WTC11 (cell line): ENCODE measurements at places on chromosomes 5 and 9.

GRCh38 chr5:118156181-118156580, 832.2 kb downstream of the DTWD2 start:
- DNase-seq: no peak

DNA sequence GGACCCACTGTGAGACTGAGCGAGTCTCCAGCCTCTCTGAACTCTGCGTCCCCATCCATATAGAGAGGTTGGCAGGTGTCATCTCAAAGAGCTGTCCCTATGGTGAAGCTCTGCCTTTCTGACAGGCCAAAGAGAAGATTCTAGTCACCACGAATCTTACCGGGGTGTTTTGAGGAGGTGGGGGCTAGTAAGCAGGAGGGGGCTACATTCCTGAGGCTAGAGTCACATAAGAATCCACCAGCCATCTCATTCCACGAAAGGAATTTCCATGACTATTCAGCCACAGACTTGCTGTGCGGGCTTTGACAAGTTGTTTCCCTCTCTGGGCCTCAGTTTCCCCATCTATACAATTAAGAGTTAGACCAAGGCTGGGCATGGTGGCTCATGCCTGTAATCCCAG, 16.3 kb downstream of the PDGFRB start:
- DNase-seq: no peak

DNA sequence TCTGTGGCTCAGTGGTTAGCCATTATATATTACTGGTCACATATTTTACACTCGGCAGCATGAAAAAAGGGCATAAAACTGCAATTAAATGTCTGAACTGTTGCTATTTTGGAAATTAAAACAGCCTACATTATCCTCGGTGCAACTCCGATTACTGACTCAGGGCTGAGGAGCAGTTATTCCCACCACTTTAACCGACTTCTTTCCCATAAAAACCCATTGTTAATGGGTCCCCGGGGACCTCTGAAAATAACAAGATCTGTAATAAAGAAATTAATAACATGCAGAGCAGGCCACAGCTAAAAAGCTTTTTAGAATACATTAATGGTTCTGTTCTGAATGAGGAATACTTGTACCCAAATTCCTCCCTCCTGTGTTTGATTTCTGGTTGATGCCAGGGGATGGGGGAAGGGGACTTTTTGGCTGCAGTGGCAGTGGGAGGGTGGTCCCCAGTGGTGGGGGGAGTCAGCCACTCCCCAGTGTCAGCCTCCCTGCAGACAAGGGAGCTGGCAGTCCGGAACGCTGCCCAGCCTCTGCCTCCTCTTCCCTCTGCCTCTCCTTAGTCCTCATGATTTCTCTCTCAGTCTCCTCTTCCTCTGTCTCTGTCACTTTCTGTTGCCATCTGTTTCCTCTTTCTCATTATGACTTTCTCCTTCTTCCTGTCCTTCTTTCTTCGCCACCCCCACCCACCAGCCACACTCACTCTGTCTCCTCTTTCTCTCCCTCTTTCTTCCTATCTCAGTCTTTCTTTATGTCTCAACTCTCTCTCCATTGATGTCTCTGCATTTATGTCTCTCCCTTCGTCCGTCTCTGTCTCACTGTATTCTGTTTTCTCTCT, 59.0 kb upstream of the ZBTB43 start:
- DNase-seq: no peak

DNA sequence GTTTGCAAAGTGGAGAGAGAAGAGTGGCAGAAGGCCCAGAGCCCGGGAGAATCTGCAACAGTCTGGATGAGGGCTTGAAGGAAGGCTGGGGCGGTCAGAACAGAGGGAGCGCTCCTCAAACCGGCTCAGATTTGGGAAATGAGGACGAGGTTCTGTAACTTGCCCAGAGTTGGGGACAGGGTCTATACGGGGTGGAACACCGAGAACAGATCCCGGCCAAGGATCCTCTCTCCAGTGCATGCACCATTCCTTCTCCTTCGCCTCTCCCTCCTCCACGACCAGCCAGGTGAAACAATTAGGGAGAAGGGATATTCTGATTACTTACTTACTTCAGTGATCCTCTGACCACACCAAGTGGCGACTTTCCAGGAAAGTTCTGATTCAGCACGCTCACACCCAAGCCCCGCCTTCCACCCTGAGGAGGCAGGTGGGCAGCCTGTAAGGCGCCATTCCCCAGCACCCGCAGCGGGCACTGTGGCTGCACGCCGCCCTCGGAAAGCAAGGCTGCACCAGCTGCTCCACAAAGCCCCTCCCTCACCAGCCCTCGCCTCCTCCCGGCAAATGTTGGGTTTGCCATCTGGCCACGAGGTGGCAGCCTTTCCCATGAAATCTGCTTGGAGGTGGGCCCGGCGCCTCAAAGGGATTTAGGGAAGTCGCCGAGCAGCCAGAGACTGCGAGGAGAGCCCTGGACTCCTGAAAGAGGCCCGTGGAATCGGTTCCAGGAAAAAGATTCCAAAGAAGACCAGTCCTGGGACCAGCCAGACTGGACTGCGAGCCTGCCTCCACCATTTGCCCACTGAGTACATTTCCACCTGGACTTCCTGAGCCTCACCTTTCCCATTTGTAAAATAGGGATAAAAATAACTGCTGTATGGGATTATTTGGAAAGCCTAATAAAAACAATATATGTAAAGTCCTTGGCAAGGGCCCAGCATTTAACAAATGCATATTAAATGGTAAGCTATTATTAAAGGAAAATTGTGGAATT, 22.2 kb upstream of the WWC1 start:
- DNase-seq: peak; percentile 96

- DNase-seq: no peak
These were observed 52.8 kb downstream of the CAST start for GRCh38 chr5:96714951-96715451.

- DNase-seq: peak; percentile 39
These were observed 36.4 kb downstream of the JADE2 start for GRCh38 chr5:134561871-134562296.

- no peak for DNase-seq
These were observed 11.8 kb upstream of the ZDHHC11 start for GRCh38 chr5:862367-863243.

GRCh38 chr5:153299891-153300290, 190.6 kb upstream of the GRIA1 start:
- DNase-seq: no peak

- DNase-seq: no peak
These were observed 160.5 kb downstream of the UNC13B start for GRCh38 chr9:35322075-35322885.
